NCI-H1105 (cell line): ENCODE measurements at places on chromosomes 6 and 20.

DNA sequence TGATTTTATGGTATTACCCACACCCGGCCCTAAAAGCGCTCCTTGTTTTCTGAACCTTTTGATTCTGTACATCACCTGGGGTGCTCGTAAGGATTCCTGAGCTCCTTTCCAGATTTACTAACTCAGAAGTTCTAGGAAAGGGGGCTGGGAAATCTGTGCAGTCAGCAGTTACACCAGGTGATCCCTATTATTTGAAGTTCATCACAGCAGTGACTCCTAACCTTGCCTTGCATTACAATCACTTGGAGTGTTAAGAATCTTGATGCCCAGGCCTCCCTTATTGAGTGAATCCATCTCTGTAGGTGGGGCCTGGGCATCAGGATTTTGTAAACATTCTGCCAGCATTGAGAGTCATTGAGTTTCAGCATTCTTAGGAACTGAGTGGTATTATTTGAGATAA lies 44.7 kb downstream of the BMP6 start:
- no peak for DNase-seq

- DNase-seq = no peak
Measured at GRCh38 chr6:123869334-123869733, 65.7 kb downstream of the NKAIN2 start.

DNA sequence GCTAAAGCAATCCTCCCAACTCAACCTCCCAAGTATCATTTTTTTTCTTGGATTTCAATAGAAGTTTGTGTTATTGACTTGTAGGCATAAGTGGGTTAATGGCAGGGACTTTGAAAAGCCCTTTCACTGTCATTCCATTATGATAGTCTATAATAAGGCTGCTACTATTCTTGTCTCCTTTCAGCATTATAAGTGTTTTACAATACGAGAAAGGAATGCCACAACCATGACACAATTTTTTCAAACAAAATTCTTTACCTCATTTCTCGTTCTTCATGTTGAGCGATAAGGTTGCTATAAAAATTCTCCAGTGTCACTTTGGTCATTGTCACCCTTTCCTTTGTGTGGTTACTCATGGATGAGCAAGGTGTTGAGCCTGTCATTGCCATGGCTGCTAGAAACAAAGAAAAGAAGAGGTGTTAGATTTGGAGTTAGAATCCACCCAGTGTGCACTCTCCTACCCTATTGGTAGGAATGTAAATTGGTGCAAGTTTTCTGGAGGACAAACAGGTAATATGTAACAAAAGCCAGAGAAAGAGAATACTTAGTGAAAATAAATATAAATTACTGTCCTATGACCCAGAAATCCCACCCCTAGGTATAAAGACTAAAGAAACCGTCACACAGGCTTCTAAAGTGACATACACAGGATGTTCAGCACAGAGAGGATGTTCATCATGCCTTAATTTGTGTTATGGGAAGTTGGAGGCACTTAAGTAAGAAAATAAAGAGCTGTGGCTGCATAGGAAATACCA lies 7.3 kb downstream of the STK38 start:
- no peak for DNase-seq

DNA sequence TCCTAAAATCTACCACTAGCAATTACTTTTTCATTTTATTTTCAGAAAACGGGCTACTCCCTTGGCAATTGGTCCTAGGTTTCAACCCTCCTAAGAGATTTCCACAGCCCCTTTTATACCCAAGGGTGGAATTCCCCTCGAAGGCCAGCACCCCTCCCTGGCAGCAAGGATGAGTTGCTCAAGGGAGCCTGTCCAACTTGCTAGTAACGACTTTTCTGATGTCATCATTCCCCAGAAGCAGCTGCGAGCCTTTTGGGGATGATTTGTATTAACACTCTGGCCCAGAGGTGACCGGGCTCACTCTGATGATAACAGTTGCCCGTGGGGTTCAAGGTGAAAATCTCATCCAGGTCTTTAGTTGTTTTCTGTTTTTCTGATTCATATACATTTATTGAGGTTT lies 30.7 kb upstream of the NAA20 start:
- DNase-seq = no peak

GRCh38 chr6:55772730-55773129 lies 102.7 kb downstream of the BMP5 start:
- DNase-seq = no peak

- no peak for DNase-seq
Measured at GRCh38 chr6:26024651-26025046, 62.0 kb downstream of the TRIM38 start.

DNA sequence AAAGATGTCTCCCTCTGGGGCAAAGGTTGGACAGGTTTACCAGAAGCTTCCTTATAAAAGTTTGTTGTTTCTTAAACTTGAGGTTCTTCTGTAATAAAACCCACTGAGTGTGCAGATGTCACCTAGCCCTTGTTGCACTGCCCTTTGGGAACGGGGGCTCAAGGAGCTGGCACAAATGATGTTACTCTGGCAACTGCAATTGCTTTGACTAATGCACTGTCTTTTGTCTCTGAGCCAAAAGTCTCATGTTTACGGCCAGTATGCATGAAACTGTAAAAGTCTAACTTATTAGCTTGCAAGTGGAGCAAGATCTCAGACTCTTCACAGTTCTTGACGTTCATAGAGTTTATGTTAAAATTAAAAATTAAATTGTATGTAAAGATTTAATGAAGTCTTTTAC lies 655.7 kb downstream of the EPHA7 start:
- DNase-seq = no peak
